GM04503 (cell line): ENCODE measurements at places on chromosomes 7 and 10.

DNA sequence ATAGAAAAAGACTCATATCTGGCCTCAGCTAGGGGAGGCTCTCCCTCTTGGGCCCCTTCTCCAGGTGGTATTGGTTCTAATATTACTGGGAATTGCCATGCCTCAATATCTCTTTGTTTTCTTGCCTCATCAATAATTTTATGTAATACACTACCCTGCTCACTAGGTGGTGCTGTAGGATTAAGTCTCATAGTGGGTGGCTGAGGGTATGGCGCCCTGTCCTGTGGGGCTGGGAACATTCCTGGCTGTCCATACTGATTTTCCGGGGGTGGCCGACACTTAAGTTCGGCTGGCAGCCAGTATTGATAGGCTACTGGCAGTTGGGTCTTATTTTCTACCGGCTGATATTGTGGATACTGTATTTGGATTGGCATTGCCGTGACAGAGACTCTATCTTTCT, 9.0 kb upstream of the TAS2R3 start:
- DNase-seq: no peak

DNA sequence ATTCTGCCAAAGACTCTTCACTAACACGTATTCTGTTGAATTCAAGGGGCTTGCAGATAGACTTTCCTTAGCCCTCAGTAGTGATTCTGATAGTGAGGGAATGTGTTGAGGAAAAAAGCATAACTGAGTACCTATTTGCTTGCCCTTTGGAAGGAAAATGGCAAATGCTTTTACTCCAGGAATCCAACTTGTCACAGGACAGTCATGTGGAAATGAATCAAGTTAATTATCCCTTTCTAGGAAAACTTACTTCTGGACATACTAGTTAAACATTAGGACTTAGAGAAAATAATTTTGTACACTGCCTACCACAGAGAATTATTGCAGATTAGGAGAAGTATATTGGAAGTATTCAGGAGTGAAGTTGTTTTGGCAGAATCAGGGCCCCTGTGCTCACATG, 148.9 kb upstream of the SLC13A1 start:
- DNase-seq: no peak

GRCh38 chr10:112343056-112343806, 30.7 kb upstream of the ACSL5 start:
- DNase-seq: no peak

GRCh38 chr7:78634093-78634492, 819.4 kb downstream of the MAGI2 start:
- no peak for DNase-seq

- no peak for DNase-seq
These were observed 50.6 kb upstream of the NPY start for GRCh38 chr7:24233386-24233785.

GRCh38 chr10:28623483-28623882, 53.8 kb upstream of the BAMBI start:
- no peak for DNase-seq
